Panc1 (cell line): ENCODE measurements at places on chromosomes 5 and 9. TPM values are rescaled to one million over a fixed set of nuclear protein-coding genes. Genes with fewer than 3 reads are reported as not detected.

ANKRD20A1 gene
- 1.9 TPM for total RNA-seq

CCDC187 gene
- not detected for total RNA-seq

GDA gene
- 5.0 TPM for total RNA-seq

DNA sequence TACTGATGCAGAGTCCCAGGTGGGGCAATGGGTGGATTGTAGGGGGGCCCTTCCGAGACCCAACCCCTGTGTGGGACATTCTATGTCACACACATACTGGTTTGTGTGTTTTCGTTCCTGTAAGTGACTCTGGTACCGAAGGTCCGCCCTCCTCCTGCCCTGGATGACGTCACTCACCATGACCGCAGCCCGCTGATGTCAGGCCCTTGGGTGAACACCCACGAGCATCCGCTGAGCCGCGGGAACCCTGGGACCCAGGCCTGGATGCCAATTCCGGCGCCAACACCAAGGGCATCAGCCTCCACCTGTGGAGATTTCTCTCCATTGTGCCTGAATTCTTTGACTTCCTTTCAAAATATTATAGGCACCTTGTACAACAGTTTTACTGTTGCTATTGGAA, 184.3 kb downstream of the MTRR start:
- H3K4me1 ChIP-seq, result no peaks in the 10 kb centered on the region
- H3K27me3 ChIP-seq, result no peaks in the 10 kb centered on the region; the same call in 1 of the 2 replicates
- H3K36me3 ChIP-seq, result no peaks in the 10 kb centered on the region
- no peak overlapping the region for H3K27ac ChIP-seq
- DNase-seq, result no peak
- no peak overlapping the region for H3K4me3 ChIP-seq

DNA sequence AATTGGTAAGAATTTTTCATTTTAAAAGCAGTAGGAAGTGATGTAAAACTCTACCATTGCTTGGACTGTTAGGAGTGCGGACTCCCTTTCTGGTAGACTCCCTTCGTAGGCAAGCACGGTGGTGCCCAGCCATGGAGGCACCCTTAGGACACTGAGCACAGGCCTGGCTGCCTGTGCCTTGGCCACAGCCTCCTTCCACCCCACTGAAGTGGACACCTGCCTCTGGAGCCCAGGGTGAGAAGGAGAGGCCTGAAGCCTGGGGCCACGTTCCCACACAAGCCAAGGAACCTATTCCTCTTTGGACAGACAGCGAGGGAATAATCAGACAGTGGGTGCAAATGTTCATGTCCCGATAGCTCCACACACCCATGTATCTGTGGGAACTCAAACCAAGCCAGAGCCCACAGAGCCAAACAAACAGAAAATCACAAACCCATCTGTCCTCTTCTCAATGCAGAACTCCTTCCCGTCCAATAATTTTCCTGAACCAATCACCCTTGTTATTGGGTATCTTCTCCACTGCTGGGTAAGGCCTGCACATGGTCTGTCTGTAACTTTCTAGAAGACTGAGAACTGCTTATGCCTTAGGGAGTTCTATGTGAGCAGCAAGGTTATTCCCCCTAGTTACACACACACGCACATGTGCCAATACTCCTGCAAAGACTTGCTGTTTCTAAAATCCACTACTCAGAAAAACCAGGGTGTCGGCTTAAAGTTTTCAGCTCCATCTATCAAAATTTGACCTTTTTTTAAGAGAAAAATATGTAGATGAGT, 45.2 kb downstream of the UBE2QL1 start:
- H3K4me3 ChIP-seq, result no peak overlapping the region
- peaks cover 7% of the 10 kb centered on the region for H3K27me3 ChIP-seq
- DNase-seq, result no peak
- no peak overlapping the region for H3K27ac ChIP-seq

DNA sequence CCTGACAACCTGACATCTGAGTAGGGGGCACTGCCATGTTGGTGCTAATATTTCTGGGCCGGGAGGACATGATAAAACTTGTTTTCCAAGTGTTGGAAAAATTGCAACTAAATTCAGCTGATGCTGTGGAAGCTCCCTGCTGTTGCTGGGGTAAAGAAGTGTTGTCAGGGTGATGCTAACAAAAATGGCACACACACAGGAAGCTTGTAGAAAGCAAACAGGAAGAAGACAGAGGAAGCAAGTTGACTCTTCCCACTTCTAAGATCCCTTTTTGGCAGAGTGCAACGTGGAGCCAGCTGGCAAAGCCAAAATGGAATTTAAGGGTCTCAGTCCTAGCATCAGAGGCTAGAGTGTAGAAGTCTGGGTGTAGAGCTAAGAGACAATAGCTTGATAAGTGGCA, 11.3 kb upstream of the RIOK2 start:
- 0 out of 2 replicates have a peak overlapping the region, but pooled peaks have one; percentile 0 for H3K4me3 ChIP-seq
- H3K36me3 ChIP-seq, result no peaks in the 10 kb centered on the region
- H3K27me3 ChIP-seq, result no peaks in the 10 kb centered on the region
- H3K4me1 ChIP-seq, result peaks cover 10% of the 10 kb centered on the region; the same call in 1 of the 2 replicates
- H3K27ac ChIP-seq, result peak overlapping the region; percentile 70

DNA sequence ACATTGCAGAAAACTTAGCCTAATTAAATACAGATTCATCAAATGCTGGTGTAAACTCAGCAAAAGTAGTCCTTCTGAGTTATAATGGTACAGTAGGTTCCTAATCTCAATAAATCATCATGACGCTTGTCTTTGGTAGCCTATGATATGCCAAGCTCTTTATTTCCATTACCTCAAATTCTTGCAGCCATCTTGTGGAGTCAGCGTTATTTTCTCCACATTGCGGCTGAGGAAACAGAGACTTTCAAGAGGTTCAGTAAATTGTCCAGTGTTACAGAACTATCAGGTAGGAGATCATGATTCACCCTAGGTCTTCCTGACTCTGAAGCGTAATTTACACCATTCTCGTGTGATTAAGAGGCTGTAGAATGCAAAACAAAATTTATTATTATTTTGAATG, 237.2 kb downstream of the PCSK5 start:
- DNase-seq, result no peak
- H3K27me3 ChIP-seq, result no peaks in the 10 kb centered on the region
- no peak overlapping the region for H3K4me3 ChIP-seq
- no peak overlapping the region for H3K27ac ChIP-seq

GRCh38 chr9:134531220-134531970, 110.2 kb upstream of the COL5A1 start:
- DNase-seq, result no peak
- no peaks in the 10 kb centered on the region for H3K27me3 ChIP-seq
- H3K4me1 ChIP-seq, result no peaks in the 10 kb centered on the region
- H3K4me3 ChIP-seq, result no peak overlapping the region

DNA sequence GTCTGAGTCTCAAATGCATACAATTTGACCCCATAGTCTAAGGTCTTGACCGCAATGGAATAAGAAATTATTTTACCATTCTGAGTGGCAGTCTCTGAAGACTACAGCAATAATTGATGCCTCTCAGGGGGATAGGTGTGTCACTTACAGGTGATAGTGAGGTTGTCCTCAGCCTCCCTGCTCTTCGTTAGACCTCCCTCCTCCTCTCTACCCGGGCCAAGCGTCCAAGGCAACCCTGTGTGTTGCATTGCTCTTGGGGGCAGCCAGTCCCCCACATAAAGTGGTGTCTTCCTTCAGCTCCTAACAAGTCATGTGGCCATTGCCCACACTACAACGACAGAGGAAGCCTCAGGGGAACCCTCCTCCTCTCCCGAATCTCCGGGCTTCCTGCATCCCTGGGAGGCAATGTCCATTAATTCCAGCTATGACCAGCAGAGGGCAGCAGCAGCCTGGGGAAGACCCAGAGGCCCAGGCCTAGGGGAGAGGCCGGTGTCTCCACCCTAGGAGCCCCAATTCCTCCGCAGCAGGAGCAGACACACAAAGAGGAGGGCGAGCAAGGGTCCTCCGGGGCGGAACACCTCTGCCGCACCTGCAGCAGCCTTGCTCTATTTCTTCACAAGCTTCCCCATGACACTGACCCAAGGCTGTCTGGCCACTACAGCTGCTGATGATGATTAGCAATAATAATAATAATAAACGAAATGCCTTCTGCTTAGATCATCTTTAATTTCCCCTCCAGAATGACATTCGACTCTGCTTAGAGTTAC, 134.8 kb downstream of the KCNIP1 start:
- peak; percentile 30 for DNase-seq
- H3K36me3 ChIP-seq, result no peaks in the 10 kb centered on the region
- peaks cover 3% of the 10 kb centered on the region; the same call in 1 of the 2 replicates for H3K27me3 ChIP-seq
- no peak overlapping the region for H3K4me3 ChIP-seq

GRCh38 chr5:144583541-144584449, 413.1 kb downstream of the KCTD16 start:
- no peak overlapping the region for H3K4me3 ChIP-seq
- no peaks in the 10 kb centered on the region for H3K27me3 ChIP-seq
- DNase-seq, result no peak
- no peaks in the 10 kb centered on the region for H3K4me1 ChIP-seq
- H3K27ac ChIP-seq, result no peak overlapping the region

DNA sequence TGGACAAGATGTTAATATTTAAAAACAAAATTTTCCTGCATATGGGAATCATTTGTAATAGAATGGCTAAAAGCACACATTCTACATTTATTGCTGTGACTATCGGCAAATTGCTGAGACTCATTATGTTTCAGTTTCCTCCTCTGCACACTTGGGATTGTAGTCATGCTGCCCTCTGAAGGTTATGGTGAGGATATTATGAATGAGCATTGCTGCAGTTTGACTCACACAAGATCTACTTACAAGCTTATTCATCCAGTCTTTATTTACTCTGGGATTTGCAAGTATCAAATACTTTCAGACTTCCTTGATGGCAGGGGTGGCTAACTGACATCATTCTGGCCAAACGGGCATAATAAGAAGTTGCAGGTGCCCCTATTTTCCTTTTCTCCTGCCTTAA, 9.5 kb upstream of the NFIL3 start:
- DNase-seq, result peak; percentile 65
- no peaks in the 10 kb centered on the region for H3K4me1 ChIP-seq
- H3K36me3 ChIP-seq, result no peaks in the 10 kb centered on the region; the same call in 1 of the 2 replicates
- no peaks in the 10 kb centered on the region for H3K27me3 ChIP-seq
- H3K27ac ChIP-seq, result no peak overlapping the region
- H3K4me3 ChIP-seq, result no peak overlapping the region

GRCh38 chr5:31186672-31187267, 6.7 kb upstream of the CDH6 start:
- peaks cover 5% of the 10 kb centered on the region; the same call in 1 of the 2 replicates for H3K27me3 ChIP-seq
- H3K27ac ChIP-seq, result no peak overlapping the region
- DNase-seq, result peak; percentile 57
- H3K4me1 ChIP-seq, result no peaks in the 10 kb centered on the region

DNA sequence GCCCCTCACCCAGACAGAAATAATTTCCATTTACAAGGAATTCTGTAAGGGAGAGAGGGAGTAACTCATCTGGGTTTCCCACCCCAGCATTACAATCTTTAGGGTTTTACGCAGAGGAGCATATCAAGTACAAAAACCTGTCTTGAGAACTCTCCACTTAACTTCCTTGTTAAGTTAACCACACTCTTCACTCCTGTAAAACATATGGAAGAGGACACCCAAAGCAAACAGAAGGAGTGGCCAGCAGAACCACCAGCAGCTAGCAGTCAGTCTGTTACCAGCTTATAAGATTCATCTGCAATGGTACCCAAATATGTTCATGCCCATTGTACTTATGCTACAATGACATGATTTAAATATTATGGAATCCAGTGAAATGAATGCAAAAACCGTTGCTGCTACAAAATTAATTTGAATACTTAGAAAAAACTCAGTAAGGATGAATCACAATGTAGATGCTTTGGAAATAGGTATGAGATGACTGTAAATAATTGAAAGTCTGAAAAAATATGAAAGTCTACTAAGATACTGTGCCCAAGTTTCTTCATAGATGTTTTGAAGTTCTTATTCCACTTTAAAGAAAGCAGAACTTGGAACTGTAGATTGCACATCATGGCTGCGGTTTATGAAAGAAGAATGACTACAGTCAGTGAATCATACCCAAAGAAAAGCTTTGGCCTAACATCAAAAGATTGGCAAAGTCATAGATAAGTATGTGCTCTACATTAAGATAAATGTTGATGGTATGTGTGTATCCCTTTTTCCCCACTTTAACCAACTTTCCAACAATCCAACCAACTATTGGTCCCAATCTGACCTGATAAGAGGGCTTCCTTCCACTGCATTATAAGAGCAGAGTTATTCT, 233.6 kb downstream of the ACTL7B start:
- no peaks in the 10 kb centered on the region for H3K27me3 ChIP-seq
- no peak for DNase-seq
- H3K27ac ChIP-seq, result no peak overlapping the region
- H3K4me1 ChIP-seq, result no peaks in the 10 kb centered on the region
- H3K36me3 ChIP-seq, result no peaks in the 10 kb centered on the region

GRCh38 chr9:90631964-90632363, 10.7 kb downstream of the DIRAS2 start:
- H3K4me1 ChIP-seq, result no peaks in the 10 kb centered on the region
- no peak for DNase-seq
- no peak overlapping the region for H3K4me3 ChIP-seq
- H3K27ac ChIP-seq, result no peak overlapping the region
- H3K27me3 ChIP-seq, result no peaks in the 10 kb centered on the region
